ENCODE measurements at places on chromosomes 12 and 14.

DNA sequence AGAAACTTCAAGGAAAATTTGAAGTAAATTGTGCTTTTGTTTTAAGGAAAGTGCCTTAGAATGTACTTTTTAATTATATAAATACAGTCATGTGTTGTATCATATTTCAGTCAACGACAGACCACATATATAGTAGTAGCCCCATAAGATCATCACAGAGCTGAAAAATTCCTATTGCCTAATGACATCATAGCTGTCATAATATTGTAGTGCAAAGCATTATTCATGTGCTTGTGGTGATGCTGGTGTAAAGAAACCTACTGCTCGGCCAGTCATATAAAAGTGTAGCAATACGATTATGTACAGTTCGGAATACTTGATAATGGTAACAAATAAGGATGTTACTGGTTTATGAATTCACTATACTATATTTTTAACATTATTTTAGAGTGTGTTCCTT is 198.9 kb upstream of the SLC16A7 start:
- no peak for DNase-seq

DNA sequence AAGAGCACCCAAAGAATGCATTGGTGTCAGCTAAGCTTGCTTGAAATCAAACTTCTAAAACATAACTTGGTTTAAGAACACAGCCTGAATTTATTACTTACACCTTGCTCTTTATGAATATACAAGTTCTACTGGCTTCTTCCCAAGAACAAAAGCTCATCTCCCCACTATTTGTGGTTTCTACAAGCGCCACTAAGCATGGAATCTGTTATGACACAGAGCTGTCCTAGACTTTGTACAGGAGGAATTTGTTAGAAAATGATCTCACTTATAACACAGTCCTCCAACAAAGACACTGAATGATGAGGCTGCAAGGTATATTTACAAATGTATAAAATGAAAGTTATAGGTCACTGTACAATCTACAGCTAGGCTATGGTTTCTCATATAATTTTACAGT is 452.1 kb downstream of the BCAT1 start:
- DNase-seq: no peak

DNA sequence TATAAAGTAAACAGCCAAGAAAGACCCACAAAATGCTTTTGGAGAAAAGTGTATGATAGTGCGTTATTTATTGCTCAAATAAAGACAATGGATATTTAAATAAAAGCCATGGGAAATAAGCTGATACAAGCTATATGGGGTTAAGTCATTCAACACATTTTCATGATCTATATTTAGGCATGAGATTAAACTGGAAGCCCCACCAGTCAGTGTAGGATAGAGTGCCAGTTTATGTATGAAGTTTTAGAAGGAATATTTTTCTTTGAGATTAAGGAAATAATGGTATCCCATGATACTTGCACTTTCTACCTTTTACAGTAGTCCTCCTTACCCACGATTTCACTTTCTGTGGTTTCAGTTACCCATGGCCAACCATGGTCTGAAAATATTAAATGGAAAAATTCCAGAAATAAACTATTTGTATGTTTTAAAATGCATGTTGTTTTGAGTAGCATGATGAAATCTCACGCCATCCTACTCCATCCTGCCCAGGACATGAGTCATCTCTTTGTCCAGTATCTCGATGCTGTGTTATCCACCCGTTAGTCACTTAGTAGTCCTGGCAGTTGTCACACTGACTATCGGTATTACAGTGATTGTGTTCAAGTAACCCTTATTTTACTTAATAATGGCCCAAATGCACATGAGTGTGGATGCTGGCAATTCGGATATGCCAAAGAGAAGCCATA is 22.3 kb downstream of the SYT1 start:
- DNase-seq: peak; percentile 51

- no peak for DNase-seq
Measured at GRCh38 chr14:34931206-34931605, 51.6 kb upstream of the SRP54 start.

- DNase-seq: no peak
Measured at GRCh38 chr12:54193434-54193833, 4.6 kb upstream of the SMUG1 start.

DNA sequence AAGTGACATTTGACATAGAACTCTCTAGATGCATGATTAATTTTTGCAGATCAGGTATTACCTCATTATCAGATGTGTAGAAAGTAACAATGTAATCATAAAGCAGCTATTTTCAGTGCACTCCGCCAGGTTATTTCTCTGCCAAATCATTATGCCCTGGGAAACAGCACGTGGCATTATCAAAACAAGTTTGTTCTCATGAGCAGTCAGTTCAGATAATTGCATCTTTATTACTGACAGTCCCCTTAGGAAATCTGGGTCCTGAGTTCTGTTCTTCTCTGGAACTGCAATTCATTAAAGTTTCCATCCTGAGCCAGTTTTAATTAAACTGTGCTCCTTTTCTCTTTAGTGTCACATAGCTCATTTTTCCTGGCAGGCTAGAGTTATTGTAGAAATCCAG is 94.7 kb upstream of the KRR1 start:
- no peak for DNase-seq

- DNase-seq: no peak
Measured at GRCh38 chr12:85476756-85477155, 196.7 kb downstream of the ALX1 start.

DNA sequence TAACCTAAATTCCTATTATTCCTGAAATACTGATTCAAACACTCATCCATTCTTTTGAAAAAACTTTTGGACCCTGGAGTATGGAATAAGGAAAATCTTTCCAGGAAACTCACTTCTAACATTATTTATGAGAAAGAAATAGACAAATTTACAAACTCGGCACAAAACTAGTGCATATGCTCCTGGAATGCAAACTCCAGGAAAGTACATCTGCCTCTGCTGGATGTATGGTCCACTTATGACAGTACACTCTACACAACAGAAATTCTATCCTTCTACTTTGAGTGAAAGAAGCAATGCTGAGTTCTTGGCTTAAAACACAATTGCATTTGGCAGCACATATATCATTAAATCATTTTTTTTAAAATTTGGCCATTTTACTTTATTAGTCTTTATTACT is 700.5 kb upstream of the STXBP6 start:
- no peak for DNase-seq

DNA sequence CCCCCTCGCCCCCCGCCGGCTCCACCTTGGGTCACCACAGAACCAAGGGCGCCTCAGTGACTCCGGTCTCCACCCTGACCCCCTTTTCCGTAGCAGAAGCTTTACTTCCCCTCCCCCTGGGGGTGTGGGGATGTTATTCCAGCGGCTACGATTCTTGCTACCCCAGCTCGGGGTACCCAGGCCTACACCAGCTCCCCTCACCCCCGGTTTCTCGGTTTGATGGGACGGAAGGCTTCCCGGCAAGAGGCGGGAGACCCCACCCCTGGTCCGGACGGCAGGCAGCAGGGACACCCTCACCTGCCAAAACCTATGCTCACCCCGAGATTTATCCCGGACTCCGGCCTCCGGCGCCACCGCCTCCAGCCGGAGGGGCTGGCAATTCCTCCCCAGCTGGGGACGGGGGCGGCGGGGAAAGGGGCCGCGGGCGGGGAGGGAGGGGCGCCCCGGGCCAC is 619 bp downstream of the RAB15 start:
- DNase-seq: no peak

GRCh38 chr12:77231501-77231918 is 166.1 kb upstream of the E2F7 start:
- DNase-seq: no peak

GRCh38 chr12:106072751-106073150 is 66.0 kb downstream of the NUAK1 start:
- DNase-seq: no peak

- DNase-seq: no peak
Measured at GRCh38 chr12:117178745-117179144, 11.5 kb downstream of the FBXO21 start.

- DNase-seq: no peak
Measured at GRCh38 chr12:42475106-42475505, 114.4 kb downstream of the PRICKLE1 start.

DNA sequence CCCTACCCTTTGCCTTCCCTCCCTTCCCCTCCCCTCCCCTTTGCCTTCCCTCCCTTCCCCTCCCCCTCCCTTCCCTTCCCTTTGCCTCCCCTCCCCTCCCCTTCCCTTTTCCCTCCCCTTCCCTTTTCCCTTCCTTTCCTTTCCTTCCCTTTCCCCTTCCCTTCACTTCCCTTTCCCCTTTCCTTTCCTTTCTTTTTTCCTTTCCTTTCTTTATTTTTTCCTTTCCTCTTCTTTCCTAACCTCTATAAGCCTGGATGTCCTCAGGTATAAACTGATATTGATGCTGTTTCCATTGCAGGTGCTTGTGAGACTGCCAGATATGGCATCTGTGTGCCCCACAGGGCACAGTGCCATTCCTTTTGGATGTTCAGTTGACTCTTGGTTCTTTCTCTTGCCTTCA is 163.2 kb downstream of the ESRRB start:
- no peak for DNase-seq

- no peak for DNase-seq
Measured at GRCh38 chr14:86973177-86973576, 1019.8 kb downstream of the GALC start.

DNA sequence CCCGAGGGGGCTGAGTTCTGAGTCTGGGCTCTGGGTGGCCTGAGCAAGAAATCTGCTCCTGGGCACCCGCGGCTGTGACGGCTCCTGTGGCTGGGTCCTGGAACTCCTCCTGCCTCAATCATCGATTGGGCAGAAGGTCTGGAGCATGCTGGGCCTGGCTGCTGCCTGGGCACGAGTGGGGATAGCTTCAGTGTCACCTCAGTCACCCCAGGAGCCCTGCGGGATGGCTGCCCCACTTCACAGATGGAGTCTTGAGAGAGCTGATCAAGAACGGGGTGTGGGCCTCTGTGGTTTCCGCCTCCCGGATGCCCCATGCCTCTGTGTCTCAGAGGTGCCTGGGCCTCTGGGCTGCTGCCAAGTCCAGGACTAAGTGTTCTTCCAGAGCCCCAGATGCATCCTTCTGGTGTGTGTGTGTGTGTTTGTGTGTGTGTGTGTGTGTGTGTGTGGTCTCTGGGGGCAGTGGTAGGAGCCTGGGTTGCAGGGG is 185.6 kb upstream of the C14orf180 start:
- no peak for DNase-seq

DNA sequence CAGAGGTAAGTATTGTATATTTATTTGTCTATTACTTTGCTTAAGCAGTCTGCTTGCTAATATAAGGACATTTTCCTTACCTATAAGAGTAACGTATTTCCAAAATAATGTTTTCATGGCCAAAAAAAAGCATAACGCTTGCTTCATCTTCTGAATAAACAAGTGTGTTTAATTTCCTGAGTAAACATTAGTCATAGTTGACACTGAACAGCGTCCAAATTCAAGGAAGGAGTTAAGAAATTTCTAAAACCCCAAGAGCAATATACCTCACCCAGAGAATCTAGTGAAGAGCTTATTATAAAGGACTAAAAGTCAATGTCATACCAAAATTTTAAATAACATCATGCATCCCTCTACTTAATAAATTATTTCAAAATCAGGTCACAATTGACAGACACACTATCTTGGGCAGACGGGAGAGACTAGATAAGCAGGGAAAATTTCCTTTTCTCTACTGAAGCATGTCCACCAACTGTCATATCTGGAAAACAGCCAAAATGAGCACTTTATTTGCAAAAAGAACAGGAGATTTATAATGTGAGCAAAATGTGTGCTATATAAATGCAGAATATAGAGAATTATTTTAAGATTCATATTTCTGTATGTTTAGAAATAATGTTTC is 25.1 kb downstream of the ANKS1B start:
- peak; percentile 94 for DNase-seq

DNA sequence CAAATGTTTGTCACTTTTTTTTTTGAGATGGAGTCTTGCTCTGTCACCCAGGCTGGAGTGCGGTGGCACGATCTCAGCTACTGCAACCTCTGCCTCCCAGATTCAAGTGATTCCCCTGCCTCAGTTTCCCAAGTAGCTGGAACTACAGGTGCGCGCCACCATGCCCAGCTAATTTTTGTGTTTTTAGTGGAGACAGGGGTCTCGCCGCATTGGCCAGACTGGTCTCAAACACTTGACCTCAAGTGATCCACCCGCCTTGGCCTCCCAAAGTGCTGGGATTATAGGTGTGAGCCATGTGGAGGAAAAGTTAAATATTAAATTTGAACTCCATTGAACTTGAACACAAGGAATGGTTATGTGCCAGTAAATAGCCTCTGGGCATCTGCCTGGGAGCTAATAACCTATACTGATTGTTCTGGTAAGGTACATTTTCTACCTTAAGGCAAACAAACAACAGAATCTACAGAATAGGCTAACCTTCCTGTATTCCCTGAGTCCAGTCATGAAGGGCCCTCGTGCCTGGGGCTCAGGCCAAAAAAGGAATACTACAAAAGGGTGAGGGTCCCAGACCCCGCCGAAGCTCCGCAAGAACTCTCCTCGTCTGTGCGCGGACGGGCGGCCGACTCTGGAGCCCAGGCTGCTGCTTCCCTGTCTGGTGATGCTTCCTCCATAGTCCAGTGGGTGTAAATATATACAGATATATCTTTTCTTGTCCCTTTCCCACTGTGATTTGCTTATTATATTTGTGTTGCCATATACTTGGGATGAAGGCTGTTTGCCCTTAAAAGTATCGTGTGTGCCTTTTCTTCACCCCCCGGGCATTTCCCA is 74.0 kb upstream of the EIF5 start:
- DNase-seq: no peak

DNA sequence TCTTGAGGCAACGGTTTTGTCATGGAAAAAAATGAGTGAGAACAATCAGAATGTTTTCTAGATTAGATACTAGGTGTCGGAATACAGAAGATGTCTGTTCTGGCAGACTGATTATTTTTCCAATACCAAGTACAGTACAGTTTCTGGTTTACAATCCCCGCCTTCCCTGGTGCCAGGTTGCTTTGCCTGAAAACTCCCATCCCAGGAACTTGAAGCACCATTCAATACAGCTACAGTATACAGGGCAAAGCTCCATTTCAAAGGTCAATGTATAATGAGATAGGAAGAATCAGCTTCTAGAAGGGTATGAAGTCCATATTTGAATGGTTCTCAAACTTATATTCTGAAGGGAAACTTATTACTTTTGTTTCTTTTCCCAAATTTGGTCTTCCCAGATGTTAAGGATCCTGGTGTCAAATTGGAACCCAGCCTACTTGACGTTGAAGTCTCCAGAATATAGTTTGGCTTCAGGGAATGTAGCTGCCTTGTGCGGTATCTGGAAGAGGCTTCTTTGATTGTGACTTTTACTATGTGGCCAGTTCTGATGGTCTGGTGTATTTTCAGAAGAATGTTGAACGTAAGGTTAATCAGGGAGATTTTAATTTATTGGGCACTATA is 238.0 kb upstream of the ATP2B1 start:
- no peak for DNase-seq

DNA sequence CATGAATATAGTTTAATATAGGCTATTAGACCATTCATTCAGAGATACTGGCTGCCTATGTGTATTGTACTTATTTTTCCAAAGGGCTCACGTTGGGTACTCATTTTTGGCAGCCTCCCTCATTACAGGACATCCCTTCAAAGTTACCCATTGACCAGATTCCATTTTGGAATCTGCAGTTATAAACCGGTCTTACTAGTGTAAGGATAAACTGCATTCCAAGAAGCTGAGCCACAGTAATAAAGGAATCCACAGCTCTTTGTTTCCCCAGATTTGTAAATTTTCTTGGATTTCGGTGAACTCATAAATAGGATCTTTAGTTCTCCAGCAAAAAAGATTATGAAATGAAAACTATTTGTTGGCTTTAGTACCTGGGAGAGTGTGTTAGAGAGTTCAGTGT is 18.9 kb upstream of the CFL2 start:
- DNase-seq: no peak

- no peak for DNase-seq
Measured at GRCh38 chr12:77760271-77761025, 70.2 kb upstream of the NAV3 start.

Data from G401 (cell line).